ENCODE measurements at places on chromosomes 4 and X.

DNA sequence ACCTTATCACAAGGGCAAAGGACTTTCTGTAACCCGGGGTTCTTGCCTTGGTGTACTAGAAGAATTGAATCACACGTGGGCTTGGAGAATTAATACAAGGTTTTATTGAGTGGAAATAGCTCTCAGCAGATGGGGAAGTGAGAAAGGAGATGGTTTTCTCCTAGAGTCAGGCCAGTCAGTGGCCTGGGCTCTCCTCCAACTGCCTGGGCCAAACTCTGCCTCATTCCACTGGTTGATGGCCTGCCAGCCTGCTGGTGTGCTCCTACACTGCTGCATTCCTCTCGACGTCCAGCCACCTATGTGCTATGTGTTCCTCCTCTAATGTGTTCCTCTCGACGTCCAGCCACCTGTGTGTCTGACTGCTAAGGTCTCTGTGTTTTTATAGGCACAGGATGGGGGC is 35.3 kb upstream of the SPIN2A start:
- no peak for DNase-seq

DNA sequence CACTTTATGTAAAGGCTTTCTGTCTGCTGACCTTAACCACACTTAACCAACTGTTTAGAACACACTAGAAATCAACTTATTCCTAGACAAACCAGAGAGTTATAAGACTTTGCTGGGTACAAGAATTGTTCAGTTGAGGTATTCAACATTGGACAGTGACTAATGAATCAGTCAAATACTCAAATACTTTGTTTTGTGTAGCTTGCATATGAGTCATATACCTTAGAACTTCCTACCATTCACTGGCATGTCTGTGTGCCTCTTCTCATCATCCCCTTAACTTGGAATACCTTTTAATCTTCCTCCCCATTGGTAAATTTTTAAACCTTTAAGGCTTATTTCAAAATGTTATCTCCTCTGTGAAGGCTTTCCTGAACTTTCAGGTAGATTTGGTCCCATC is 708.8 kb upstream of the GRIA3 start:
- DNase-seq: no peak

DNA sequence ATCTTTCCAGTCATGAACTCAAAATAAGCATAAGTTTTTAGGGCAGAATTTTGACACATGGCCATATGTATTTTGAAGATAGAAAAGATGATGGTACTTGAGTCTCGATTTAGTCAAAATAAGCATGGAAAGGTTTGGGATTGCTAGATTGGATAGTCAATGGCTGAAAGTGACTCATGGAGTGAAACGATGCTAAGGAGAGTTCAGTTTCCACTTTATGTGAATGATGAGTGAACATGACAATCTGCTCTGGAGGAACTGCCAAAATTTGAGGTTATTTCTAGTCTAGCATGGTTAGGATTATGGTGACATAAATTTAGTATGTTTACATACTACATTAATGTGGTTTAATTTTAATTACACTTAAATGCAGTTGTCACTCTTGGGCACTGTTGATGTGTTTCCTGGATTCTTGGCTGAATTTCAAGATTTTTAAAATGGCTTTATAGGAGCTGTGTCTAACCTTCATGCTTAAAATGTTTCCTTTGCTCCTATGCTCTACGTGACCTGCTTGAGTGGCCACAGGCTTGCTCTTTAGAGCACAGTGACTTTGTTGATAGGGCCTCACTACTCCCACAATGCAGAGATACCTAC is 17.1 kb downstream of the DDX3X start:
- no peak for DNase-seq

- DNase-seq: no peak
Observed at GRCh38 chr4:53617101-53617680, 25.9 kb upstream of the LNX1 start.

- no peak for DNase-seq
Observed at GRCh38 chrX:153378607-153379006, 22.5 kb downstream of the PNMA6E start.

GRCh38 chrX:132216283-132216682 is 3.0 kb downstream of the RAP2C start:
- DNase-seq: no peak

- no peak for DNase-seq
Observed at GRCh38 chr4:57443308-57443707, 333.1 kb upstream of the IGFBP7 start.

- no peak for DNase-seq
Observed at GRCh38 chrX:12497832-12498591, 293.2 kb upstream of the PRPS2 start.

- DNase-seq: no peak
Observed at GRCh38 chr4:183751106-183751505, 92.0 kb downstream of the TRAPPC11 start.

DNA sequence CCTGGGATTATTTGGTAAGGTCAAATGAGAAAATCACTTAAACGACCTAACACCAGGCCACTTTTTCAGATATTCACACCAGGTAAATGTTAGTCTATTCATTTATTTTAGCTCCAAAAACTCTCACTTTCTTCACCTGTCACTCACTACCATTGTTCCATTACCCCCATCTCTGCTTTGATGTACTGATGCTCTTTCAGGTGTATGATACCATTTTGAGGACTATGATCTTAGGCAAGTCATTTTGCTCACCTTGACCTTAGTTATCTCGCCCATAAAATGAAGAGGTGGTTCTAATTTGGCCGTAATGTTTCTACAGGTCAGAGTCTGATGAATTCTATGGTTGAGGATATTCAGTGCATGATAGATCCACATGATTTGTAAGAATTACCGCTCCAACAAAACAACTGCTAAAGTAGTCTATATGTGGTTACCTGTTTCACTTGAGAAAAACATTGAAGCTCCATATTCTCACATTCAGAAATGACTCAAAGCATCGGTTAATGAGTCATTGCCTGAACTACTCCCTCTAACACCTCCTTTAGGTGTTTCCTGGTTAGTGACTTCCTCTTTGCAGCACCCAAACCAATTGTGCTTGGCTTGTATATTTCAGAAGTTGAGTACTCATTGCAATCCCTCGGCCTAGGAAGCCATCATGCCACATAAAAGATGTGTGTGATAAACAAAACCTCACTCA is 4.5 kb downstream of the DTHD1 start:
- no peak for DNase-seq

GRCh38 chr4:7389101-7389701 is 45.5 kb downstream of the PSAPL1 start:
- peak; percentile 68 for DNase-seq

DNA sequence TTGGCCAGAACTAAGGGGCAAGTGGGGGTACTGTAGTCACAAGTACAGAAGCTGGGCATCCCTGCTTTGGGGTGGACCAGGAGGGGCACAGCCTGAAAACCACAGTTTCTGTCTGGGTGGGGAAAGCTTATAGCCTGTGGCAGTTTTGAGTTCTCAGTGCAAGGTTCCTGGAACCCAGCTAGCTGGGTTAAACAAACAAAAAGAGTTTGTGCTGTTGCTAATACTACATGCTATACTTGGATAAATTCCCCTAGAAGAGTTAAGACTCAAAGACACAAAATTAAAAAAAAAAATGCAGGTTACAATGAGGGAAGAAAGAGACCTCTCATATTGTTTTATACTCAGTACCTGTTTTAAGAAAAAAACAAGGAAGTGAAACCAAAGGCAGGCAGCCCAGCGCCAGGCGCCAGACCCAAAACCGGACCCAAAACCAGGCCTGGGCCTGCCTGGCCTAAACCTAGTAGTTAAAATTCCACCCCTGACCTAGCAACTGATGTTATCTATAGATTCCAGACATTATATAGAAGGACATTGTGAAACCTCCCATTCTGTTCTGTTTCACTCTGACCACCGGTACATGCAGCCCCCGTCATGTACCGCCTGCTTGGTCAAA is 50.8 kb downstream of the SLC2A9 start:
- no peak for DNase-seq

DNA sequence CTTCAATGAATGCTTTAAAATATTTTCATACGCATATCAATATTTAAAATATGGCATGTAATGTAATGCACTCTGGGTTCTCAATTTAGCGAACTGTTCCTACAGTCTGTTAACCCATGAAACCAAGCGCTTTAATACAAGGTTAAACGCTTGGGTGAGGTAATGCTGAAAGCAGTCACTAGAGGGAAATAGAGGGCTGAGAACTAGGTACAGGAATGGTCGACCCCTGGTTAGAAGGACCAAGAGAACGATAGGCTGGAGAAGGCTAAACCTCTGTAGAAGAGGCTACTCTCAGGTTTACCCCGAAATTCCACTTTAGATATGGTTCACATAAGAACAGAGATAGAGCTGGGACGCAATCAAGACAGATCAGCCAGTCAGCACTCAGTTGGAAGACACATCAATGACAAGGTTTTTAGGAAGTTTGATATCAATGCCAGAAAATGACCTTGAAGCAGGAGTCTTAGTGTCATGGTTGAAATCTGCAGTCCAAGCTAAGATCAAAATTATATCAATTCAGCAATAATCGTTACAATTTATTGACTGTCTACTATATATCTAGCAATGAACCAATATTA is 26.9 kb downstream of the ARSJ start:
- DNase-seq: no peak

DNA sequence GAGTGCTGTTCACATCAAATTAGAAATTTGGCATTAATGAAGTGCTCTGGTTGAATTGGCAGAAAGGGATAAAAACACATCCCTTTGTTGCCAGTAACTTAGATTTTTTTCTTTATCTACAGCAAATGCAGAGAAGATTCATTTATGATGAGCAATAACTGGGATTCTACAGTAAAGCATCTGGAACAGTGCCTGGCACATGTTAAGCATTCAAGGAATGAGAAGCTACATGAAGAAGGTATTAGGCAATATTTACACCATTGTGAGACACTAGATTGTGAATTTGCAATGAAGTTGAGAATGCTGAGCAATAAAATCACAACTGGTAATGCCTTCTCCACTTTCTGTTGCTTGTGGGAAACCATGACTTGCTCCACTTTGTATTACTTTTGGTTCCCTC is 33.5 kb downstream of the PCDH19 start:
- DNase-seq: no peak

GRCh38 chr4:37902212-37902611 is 11.3 kb downstream of the TBC1D1 start:
- DNase-seq: no peak

GRCh38 chr4:59664771-59665170 is 1535.4 kb upstream of the ADGRL3 start:
- no peak for DNase-seq

GRCh38 chrX:17758382-17758781 is 21.1 kb downstream of the SCML1 start:
- DNase-seq: no peak
